ENCODE measurements at places on chromosomes 11 and 22.

DNA sequence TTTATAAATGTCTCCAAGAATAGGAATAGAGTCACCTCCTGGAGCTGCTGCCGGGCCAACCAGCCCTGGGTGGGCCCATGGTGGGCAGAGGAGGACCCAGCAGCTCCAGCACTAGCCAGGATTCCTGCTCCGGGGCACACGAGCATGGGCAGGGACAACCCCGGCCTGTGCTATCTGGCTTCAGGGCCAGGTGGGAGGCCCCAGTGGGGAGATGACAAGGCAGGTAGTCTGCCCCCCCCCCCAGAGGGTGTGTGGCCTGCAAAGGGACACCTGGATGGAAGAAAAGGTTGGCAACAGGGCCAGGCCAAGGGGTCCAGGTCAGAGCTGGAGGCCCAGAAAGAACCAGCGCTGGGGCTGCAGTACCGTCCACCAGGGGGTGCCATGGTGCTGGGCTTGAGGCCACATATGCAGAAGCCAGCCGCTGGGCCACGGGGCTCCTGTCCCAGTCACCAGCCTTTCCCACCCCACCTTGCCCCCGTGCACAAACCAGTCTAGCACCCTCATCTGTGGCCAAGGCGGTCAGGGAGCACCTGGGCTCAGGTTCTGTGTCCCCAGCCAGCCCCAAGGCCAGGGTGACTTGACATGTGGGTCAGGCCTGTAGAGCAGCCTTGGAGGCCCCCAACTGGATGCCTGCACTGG, 3.4 kb downstream of the TSPAN32 start:
- no peak for DNase-seq

DNA sequence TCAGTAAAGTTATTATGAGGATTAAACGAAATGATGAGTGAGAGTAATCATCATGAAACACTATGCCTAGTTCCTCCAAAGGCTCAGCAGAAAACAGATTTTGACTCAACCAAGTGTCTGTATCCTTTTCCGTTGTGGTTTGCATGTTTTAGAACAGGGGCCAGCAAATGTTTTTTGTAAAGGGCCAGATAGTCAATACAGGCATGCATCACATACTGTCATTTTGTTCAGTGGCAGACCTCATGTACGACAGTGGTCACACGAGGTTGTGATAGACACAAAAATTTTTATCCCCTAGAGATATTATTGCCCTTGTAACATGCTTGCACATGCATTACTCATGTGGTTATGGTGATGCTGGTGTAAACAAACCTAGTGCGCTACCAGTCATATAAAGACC, 81.9 kb upstream of the SLC25A18 start:
- DNase-seq: no peak

- DNase-seq: no peak
Observed at GRCh38 chr11:111582163-111582562, 20.1 kb upstream of the SIK2 start.

DNA sequence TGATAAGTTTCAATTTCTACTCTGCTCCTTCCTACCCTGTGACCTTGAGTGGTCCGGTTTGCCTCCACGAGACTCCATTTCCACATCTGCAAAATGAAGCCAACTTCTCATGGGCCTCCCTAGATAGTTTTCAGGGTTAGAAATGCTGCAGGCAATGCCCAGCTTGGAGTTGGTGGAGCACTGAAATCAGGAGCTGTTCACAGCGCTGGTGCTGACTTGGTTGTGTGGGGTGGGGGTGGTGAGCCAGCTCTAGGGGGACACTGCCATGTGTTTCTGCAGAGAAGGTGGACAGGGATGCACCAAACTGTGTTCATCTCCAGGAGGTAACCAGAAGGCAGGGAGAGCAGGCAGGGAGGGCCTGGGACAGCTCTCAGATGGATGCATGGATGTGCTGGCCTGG, 37.0 kb downstream of the SGSM1 start:
- DNase-seq: no peak

- no peak for DNase-seq
Observed at GRCh38 chr11:1834062-1834610, 654 bp upstream of the SYT8 start.

- DNase-seq: no peak
Observed at GRCh38 chr11:33256813-33257159, 395 bp upstream of the HIPK3 start.

- no peak for DNase-seq
Observed at GRCh38 chr11:103031834-103032233, 60.1 kb downstream of the DCUN1D5 start.

DNA sequence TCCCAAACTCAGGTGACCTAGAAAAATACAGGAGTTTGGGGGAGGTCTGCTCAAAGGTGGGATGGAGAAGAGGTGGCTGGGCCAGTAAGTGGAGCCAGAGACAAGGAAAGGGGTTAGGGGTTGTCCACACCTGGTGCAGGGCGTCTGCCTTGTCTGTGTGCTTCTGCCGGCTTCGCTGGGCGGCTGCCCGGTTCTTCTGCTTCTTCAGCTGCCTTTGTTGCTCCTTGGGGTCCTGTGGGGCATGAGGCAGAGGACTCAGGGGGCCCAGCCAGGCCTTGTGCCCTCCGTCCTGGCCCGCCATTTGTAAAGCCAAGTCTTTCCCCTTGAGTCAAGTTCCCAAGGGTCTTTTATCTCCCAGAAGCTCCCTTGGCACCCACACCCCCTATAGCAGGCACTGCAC, 2.5 kb downstream of the BATF2 start:
- no peak for DNase-seq

DNA sequence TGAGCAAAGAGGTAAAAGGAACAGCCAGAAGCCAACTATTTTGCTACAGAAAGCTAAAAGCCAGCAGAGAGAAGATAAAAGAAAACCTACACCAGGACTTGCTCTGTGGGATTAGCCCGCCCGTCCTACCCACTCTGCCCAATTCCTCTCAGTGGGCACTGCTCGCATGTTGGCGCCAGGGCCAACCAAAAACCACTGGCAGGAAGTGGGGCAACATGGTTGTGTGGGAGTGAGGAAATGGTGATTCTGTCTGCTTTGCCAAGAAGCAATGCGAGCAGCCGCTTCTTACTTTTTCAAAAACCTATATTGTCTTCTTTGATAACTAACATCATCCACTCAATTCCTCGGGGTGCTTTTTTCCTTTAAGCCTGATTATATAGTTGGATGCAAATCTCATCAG, 14.2 kb upstream of the APOA1 start:
- no peak for DNase-seq

GRCh38 chr11:109165035-109165434, 257.0 kb upstream of the C11orf87 start:
- DNase-seq: no peak

GRCh38 chr22:30073743-30074142, 6.5 kb upstream of the HORMAD2 start:
- no peak for DNase-seq

DNA sequence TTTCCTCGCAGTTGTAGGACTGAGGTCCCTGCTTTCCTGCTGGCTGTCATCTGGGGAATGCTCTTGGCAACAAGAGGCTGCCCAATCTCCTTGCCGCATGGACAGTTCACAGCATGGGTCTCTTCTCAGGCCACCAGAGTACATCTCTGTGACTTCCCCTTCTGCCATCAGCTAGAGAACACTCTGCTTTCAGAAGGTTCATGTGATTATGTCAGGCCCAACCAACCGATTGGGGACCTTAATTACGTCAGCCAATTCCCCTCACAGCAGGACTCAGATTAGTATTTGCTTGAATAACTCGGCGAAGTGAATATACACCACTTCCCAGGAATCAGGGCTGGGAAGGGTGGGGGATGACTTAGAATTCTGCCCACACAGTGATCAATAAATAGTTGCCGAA, 61.9 kb upstream of the CSNK2A3 start:
- no peak for DNase-seq

- no peak for DNase-seq
Observed at GRCh38 chr22:25834490-25834889, 92.5 kb downstream of the MYO18B start.

DNA sequence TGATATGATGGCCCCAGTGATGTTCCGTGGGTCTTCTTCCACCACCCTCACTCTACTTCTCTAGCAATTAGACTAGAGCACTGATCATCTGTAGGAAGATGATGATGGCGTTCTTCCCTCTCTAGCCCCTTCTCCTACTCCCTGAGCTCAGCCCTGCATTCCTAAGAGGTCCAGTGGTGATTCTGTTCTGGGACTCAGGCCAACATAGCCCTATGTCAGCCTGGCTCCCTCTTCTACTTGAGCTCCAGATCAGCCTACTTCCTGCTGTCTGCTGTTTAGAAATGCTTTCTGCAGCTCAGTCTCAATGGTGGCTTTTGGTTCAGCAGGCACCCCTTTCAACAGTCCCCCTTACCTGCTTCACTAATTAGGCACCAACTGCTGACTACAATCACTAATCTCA, 86.1 kb upstream of the ZBED5 start:
- no peak for DNase-seq

DNA sequence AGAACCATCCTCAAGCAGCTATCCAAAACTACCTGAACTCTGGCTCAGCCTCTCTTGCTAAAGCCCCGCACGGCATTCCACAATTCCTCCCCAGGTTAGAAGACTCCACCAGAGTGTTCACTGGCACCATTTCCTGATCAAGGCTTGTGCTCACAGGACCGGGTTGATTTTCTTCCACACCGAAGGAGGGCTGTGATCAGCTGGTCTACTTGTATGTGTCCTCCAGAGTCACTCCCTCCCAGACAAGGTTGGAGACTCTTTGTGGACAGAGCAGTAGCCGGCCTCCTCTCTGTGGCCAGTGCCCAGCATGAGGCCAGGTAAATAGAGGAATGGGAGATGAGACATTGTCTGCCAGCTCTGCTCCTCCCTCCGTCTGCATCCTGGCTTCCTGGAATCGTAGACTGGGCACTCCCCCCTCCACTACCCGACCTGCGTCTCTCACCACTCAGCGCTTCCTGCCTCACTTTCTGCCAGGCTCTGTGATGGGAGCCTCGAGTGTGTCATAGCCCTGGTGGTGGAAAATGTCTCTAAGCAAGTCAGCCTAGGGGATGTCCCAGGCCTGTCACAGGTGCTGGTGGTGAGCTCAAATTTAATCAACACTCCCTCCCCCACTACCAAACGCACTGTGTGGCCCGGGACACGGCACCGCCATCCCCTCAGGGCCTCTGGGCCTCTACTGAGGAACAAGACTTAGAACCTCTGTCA, 12.5 kb upstream of the TMPRSS6 start:
- no peak for DNase-seq

GRCh38 chr11:111456859-111457730, 55.1 kb downstream of the BTG4 start:
- DNase-seq: no peak

DNA sequence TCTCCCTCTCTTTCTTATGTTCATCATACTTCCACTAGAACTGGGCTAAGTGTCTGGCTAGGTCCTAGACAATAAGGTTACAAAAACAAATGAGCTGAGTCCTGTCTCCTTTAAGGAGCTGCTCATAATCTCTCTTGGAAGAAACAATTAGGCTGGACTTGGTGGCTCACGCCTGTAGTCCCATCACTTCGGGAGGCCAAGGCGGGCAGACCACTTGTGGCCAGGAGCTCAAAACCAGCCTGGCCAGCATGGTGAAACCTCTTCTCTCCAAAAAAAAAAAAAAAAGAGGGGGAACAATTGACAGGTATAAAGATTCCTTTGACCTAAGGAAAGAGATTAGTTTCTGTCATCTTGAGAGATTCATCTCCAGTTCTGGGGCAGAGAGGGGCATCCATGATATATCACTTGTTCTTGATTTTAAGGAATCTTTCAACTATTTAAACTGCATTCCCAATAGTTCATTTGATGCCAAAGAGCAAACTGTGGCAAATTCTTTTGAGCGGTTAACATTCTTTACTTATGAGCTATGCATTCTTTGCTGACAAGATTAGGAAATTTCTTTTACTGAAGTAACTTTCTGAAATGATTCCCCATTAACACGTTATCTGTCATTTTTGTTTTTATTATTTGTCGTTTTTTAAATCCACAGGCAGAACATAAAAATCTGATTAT, 125.5 kb downstream of the C11orf87 start:
- no peak for DNase-seq

DNA sequence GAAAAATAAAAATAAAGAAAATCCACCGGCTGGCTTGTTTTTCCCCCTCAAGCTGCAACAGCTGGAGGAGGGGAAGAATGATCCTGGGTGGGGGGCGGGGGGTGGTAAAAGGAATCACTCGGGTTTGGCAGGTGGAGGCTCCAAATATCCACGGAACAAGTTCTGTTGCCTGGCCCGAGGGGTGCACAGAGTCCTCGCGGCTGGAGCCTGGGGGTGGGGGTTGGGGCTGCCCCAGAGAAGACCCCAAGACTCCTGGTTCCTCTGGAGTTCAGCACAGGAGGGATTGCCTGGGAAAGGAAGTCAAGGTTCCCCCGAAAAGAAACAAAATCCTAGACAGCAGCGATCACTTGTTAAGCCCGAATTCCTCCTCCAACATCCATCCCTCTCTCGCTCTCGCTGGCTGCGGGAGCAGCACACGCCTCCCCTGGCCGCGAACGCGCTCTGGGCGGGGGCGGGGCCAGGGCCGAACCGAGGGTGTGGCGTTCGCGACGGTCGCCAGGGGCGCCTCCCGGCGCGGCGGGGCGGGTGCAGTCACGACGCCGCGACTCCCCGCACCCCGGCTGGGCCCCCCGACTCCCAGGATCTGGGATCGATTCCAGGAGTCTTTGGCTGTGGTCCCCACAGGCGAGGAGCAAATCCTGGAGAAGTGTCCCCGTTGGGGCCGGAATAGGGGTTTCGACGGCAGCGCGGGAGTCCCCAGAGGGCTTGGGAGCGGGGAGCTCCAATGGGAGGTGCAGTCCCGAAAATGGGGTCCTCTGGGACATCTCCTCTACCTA, at the start of gene KCNA4:
Gene KCNA4, minus strand, starts transcription at position 443 of the 776 bp plus-strand sequence. CDS start 4,352 bp downstream, outside the sequence.
- no peak for DNase-seq

- no peak for DNase-seq
Observed at GRCh38 chr11:99534812-99535211, 514.1 kb downstream of the CNTN5 start.

DNA sequence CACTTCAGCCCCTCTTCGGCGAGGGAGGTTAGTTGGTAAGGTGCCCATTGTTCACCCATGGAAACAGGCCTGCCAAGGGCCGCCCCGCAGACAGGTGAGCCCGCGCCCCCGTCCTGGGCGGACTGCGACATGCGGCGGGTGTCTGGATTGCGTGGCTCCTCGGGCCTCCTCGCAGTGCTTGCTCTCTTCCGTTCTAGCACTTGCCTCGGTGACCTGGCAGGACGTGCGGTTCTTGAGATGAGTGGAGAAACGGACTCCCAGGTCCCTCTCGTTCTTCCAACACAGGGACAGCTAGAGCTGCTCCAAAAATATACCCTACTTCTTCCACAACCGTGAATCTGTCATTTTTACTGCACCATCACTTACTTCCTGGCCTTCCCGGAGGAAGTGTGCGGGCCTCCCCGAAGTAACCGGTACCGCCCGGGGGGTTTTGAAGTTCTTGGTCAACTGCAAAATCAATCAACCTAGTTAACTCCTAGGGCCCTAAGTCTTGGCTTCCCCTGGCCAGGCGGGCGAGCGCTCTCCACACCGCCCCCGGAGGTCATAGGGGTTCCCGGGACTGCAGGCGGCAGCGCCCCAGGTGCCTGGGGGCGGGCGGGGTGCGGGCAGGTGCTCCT, 745 bp upstream of the ZBTB44 start:
- no peak for DNase-seq

Measured in NCI-H510A (cell line).